ENCODE measurements at places on chromosomes 2 and 18.

DNA sequence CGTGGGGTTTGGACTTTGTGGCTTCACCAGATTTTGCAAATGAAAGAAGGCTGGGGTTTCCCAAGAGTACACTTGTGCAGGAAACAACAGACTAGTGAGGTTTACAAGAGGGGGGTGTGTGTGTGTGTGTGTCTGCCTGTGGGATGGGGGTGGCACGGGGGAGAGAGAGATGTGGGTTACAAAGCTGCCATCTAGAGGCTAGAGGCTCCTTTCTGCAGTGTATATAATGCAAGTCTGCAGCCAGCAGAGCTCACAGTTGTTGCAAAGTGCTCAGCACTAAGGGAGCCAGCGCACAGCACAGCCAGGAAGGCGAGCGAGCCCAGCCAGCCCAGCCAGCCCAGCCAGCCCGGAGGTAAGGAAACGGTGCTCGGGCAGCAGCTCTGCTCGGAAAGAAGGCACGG is at the start of gene ACKR3:
Gene ACKR3 (plus strand): TSS at position 253 of the 401 bp plus-strand sequence. CDS start 10,641 bp downstream, outside the sequence.
- peak; percentile 87 for DNase-seq

DNA sequence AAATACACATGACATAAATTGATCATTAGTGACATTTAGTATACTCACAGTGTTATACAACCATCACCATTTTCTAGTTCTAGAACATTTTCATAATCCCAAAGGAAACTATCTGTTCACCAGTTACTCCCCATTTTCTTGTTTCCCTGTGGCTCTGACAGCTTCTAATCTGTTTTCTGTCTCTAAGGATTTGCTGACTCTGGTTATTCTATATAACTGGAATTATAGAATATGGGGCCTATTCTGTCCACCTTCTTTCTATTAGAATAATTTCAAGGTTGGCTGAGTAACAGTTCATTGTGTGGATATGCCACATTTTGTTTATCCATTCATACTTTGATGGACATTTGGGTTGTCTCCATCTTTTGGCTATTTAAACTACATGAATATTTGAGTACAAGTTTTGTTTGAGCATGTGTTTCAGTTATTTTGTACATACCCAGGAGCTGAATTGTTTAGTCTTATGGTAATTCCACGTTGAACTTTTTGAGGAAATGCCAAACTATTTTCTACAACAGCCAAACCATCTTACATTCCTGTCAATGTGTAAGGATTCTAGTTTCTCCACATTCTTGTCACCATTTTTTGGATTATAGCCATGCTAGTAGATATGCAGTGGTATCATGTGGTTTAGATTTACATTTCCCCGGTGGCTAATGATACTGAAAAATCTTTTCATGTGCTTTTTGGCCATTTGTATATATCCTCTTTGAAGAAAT is 20.5 kb downstream of the KIAA1328 start:
- no peak for DNase-seq

DNA sequence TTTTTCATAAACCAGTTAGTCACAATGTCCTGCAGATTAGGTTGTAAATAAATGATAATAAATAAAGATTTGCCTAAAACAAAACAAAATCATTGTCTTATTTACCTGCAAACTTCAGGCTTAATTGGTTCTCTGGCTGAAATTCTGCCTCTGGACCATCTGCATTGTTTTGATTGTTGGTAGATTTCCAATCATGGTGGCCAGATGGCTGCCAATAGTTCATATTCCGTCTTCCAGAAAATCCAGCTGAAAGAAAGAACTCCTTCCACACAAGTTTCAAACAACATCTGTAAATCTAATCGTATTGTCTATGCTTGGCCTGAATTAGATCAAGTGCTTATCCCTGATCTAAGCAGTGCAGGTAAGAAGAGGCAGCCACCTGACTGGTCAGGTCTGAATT is 771.1 kb upstream of the ZEB2 start:
- no peak for DNase-seq

- DNase-seq, result no peak
Measured at GRCh38 chr2:236988690-236989624, 96.7 kb upstream of the COPS8 start.

DNA sequence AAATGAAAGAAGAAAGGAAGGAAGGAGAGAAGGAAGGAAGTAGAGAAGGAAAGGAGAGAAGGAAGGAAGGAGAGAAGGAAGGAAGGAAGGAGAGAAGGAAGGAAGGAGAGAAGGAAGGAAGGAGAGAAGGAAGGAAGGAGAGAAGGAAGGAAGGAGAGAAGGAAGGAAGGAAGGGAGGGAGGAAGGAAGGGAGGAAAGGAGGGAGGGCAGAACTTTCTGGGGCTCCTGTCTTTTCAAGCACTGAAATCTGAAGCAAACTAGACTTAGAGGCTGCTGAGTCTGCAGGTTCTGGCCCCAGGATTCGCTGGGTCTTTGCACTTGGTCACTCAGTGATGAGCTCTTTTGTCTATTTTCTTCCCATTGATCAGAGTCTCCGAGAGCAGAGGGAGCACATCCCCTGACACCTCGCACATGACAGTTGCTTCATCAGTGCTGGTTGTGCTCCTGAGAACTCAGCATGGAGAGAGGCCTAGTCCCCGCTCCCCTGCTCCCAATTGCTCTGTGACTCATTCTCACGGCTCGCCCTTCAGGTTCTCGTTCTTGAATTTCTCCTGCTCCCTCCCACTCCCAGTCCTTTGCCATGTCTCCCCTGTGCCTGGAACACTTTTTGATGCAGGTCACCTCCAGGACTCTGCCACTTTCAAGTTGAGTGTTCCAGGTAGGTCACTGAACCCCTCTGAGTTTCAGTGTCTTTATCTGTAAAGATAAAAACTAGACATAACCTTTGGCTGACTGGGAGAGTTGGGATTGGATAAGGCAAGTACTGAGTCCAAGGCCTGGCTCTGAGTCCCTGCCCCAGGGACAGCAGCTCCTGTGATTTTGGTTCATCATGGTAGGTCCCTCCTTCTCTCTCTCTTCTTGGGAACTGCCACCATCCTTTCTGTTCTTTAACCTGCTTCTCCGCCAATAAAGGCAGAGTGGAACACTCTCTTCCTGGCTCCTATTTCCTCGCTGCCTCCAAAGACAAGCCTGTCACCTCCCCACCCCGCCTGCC is 55.2 kb downstream of the TNP1 start:
- no peak for DNase-seq

GRCh38 chr2:164932377-164932776 is 22.9 kb downstream of the SLC38A11 start:
- no peak for DNase-seq

- DNase-seq, result no peak
Measured at GRCh38 chr2:161321944-161322648, 13.9 kb downstream of the PSMD14 start.

GRCh38 chr2:101357376-101357775 is 29.9 kb downstream of the CREG2 start:
- DNase-seq, result no peak

DNA sequence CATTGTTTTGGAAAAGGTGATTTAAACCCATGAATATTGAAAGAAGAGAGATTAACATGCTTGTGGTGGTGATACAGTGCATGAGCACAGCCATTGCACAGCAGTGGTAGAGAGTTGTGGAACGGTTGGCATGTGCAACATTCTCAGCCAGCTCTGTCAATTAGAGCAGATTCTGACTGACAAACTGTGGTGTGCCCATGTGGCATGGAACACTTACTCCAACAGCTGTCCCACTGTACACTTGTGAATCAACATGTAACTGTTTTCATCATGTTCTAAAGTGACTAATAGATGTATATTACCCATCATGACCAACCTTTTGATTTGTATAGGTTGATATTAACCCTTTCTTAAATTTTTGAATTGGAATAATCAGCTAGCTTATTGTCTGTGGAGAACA is 55.6 kb downstream of the PKP4 start:
- no peak for DNase-seq

DNA sequence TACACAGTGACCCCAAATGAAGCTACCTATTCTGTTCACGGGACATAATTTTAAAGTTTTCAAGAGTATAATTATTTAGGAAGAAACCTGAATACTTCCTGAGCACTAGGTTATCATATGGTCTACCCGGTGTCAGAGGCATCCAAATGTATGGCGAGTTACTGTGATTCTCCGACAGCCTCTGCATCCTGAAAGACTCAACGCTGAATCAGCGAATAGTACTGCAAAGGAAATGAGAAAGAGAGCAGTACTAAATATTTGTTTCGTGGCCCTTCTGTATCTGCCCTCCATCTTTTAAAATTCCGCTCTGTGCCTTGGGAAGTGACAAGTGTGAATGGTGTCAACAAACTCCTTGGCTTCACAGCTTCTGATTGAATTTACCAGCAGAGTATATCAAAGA is 358.0 kb upstream of the ZEB2 start:
- DNase-seq, result no peak

DNA sequence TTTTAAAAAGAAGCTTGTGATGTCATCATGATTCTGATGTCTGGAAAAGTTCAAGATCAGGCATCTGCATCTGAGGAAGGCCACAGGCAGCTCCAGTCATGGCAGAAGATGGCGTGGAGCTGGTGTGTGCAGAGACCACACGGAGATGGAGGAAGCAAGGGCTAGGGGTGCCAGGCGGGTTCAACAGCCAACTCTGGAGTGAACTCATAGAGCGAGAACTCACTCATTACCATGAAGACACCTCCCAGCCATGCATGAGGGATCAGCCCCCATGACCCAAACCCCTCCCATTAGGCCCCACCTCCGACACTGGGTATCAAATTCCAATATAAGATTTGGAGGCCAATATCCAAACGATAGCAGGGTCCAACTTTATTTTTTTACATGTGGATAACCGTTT is 61.6 kb downstream of the KCNG2 start:
- no peak for DNase-seq

Measured in Jurkat, Clone E6-1 (cell line).